Lung (tissue), 17 donors: ENCODE measurements at places on chromosomes 7 and 10. TPM values are rescaled to one million over a fixed set of nuclear protein-coding genes. Genes with fewer than 3 reads are reported as not detected.
A peak's percentile ranks its signal among the peaks of the same experiment; 100 is the strongest.

STEAP1B gene
- 1.4 TPM for total RNA-seq

GRCh38 chr7:1926908-1927306, 256.8 kb downstream of the ELFN1 start:
- DNase-seq: no peak
- no peaks in the 10 kb centered on the region for H3K4me1 ChIP-seq
- no peaks in the 10 kb centered on the region for H3K36me3 ChIP-seq
- no peak overlapping the region for H3K27ac ChIP-seq
- no peak overlapping the region for H3K4me3 ChIP-seq

- H3K27me3 ChIP-seq: no peaks in the 10 kb centered on the region
- H3K4me3 ChIP-seq: no peak within 1 kb of the TSS
- DNase-seq: peak; percentile 13
- H3K36me3 ChIP-seq: no peaks in the 10 kb centered on the region
- H3K27ac ChIP-seq: no peak within 1 kb of the TSS
- no peaks in the 10 kb centered on the region for H3K4me1 ChIP-seq
Measured at GRCh38 chr10:5524641-5525560, at the start of gene CALML3. TSS of gene CALML3 (plus strand) at chr10:5524961. CDS start at chr10:5525086, 125 bp downstream.

DNA sequence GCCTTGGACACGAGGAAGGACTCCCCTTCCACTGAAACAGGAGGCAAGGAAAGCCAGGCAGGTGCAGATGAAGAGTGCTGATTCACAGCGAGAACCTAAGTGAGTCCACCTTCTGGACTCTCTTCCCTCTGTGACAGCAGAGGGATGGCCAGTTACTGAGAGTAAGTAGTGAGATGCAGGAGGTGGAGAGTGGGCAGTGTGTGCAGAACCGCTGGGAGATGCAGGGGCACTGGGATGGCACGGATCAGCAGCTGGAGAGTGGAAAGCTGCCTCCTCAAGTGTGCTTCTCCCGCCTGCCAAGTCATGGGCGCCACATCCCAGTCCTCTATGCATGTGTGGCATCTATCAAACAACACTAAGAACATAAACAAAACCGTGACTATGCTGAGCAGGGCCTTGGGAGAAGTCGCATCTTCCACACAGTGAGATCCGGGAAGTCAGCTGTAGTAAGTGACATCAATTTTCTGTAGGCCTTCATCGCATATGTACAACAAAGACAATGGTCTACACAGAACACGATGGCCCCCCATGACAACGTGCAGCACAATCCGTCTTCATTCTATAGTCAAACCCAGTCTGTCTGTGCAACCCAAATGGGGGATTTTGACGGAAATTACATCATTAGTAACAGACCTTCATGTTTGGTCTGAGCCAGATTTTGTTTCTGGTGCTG, 217.4 kb upstream of the KLF14 start:
- H3K36me3 ChIP-seq: no peaks in the 10 kb centered on the region
- H3K4me3 ChIP-seq: no peak overlapping the region
- DNase-seq: no peak
- no peaks in the 10 kb centered on the region for H3K4me1 ChIP-seq

DNA sequence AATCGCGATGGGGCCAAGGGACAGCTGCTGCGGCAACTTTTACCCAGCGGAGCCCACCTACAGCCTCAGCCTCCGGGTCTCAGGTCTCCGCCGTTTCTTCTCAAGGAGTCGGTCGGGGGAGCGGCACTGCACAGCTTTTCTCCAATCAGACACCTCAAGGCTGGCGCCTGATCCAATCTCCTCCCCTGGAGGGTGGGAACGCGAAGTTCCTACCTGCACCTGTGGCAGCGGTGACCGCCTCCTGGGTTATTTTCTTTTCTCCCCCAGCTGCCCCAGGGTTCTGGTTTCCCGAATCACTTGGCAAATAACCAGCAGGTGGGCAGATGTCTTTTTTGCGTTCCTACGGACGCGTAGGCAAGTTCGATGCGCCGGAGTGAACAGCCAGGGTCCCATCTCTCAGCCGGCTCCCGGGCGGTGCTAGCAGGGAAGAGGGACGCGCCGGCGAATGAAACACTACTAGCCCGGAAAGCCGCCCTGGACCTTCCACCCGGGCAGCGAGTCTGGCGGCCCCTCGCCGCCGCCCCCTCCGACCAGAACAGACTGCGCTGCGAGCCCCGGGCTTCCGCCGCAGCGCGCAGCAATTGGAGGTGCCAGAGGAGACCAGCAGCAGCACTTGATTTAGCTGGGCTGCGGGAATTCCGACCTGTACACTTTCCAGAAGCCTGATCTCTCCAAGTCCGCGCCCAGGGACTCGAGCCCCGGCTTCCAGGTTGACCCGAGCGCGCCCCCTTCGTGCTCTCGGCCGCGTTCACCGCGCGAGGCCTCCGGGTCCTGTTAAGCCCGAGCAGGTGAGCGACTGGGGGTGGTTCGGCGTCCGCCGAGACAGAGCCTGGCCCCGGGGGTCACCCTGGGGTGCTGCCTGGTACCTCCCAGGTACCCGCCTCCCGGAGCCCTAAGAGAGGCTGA, at the start of gene PRR15:
TSS of gene PRR15 (plus strand) at position 246 of the 906 bp plus-strand sequence. CDS start 2,495 bp downstream, outside the sequence.
- no peaks in the 10 kb centered on the region for H3K4me1 ChIP-seq
- no peaks in the 10 kb centered on the region for H3K36me3 ChIP-seq
- peaks cover 4% of the 10 kb centered on the region for H3K27me3 ChIP-seq
- peak within 1 kb of the TSS; percentile 35 for H3K4me3 ChIP-seq
- DNase-seq: no peak

- no peak for DNase-seq
- H3K27ac ChIP-seq: peak overlapping the region; percentile 3
- peaks cover 2% of the 10 kb centered on the region for H3K27me3 ChIP-seq
- H3K36me3 ChIP-seq: peaks cover 41% of the 10 kb centered on the region
- H3K4me3 ChIP-seq: no peak overlapping the region
Measured at GRCh38 chr7:130897515-130898419, 163.8 kb upstream of the KLF14 start.

DNA sequence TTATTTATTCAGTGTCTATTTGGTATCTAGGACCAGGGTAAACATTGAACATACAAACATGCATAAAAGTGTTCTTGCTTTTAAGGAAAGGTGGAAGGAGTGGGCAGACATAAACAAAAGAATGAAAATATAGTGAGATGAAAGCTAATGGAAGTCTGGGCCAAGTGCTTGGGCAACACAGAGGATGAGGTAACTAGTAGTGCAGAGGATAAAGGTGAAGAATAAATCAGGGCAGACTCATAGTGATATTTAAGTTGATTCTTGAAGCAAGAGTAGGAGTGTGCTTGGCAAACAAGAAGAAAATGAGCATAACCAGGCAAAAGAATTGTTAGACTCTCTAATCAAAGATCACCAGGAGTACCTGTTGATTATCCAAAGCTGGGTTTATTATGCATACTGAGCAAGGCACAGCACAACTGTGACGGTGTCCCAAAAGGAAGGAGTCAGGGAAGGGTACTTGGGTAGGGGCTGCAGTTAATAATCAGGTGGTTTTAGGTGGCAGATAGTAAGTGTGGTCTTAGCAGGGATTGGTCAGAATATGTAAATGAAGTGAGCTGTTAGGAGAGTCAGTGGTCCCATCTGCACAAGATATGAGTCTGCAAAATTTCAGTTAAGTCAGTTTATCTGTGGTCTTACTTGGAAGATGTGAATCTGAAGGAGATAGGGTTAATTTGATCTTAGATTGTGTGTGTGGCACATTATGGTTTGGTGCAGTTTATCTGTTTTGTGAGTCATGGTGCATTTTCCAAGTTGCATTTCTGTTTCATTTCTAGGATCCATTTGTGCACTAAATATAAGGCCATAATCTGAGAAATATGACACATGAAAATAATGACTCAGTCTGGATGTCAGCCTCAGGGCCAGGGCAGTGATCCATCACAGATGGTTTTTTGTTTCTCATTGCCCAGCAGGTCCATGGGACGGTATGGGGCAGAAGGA, 30.6 kb upstream of the TAX1BP1 start:
- DNase-seq: no peak
- H3K27me3 ChIP-seq: no peaks in the 10 kb centered on the region
- no peak overlapping the region for H3K4me3 ChIP-seq
- H3K36me3 ChIP-seq: no peaks in the 10 kb centered on the region
- no peak overlapping the region for H3K27ac ChIP-seq
- H3K4me1 ChIP-seq: no peaks in the 10 kb centered on the region

GRCh38 chr10:133190225-133190624, 30.2 kb downstream of the KNDC1 start:
- no peaks in the 10 kb centered on the region for H3K27me3 ChIP-seq
- no peak overlapping the region for H3K4me3 ChIP-seq
- H3K27ac ChIP-seq: no peak overlapping the region
- DNase-seq: no peak
- no peaks in the 10 kb centered on the region for H3K4me1 ChIP-seq
